ENCODE measurements at places on chromosomes 7 and 10. TPM values are rescaled to one million over a fixed set of nuclear protein-coding genes. Genes with fewer than 3 reads are reported as not detected.

PAX4 gene
- not detected for polyA plus RNA-seq

CPN1 gene
- polyA plus RNA-seq: not detected

GNGT1 gene
- not detected for polyA plus RNA-seq

VIPR2 gene
- polyA plus RNA-seq: 7.3 TPM

GRID1 gene
- polyA plus RNA-seq: 0.29 TPM

UTF1 gene
- not detected for polyA plus RNA-seq

FAM25C gene
- polyA plus RNA-seq: not detected

MCMBP gene
- 15.4 TPM for polyA plus RNA-seq

COPG2 gene
- polyA plus RNA-seq: 9.4 TPM

EMX2 gene
- polyA plus RNA-seq: 1.00 TPM

TBX20 gene
- polyA plus RNA-seq: 14.8 TPM

C7orf57 gene
- not detected for polyA plus RNA-seq

DNA sequence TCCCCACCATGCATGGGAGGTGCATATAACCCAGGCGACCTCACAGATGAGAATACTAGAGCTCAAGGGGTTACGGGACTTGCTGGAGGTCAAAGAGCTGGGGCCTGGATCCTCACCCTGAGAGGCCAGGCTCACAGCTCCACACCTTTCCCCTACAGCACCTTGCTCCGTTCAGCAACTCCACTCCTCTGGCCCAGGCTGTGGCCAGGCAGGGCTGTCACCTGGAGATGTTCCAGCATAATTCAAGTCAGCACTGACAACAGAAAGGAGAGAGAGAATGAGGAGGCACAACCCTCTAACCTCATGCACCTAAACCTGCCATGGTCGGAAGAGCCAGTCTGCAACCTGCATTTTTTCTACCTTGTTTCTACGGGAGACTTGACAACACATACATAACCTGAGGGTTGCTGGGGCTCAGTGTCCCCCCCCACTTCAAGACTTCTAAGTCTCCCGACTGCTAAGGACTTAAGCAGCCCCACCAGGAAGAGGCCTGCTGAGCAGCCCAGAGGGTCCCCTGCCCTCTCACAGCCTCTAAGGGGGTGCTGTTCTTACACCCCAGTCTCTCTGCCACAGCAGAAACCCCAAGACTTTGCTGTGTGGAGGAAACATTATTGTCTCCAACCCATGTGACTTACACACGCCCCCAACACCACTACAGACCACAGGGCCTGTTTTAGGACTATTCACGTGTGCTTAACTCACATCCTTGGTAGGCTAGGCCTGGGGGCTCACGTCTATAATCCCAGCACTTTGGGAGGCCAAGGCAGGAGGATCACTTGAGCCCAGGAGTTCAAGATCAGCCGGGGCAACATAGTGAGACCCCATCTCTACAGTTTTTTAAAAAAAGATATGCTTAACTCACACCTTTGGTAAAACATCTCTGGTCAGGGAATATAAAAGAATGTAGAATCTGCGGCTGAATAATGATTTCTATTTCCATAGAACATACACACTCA is 175.6 kb downstream of the FAM107B start:
- no peak for DNase-seq

GRCh38 chr7:128266883-128267594 is 26.0 kb downstream of the LEP start:
- peak; percentile 69 for DNase-seq

- DNase-seq: no peak
These were observed 216.0 kb upstream of the ZNF32 start for GRCh38 chr10:43864656-43865055.

GRCh38 chr7:50851451-50851850 is 68.8 kb upstream of the GRB10 start:
- DNase-seq: no peak

- no peak for DNase-seq
These were observed 11.9 kb upstream of the LRRC27 start for GRCh38 chr10:132319853-132320653.

DNA sequence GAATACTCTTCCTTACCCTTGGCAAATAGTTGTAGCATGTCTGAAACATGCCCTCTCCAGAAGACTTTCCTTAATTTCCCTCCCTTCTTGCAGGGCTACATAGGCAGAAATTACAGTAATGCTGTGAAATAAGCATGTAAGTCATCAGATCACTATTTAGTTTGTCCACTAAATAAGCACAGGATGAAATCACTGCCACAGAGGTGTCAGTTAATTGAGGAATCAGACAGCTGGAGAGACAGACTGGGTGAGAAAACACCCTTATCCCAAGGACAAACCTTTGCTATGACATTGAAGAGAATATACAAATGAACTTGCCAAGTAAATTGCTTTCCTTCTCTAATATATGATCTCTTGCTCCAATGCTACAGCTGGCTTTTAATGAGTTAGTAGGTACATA is 129.3 kb downstream of the CHRM2 start:
- DNase-seq: no peak

- DNase-seq: no peak
These were observed 2.6 kb downstream of the MEST start for GRCh38 chr7:130494431-130494858.

GRCh38 chr7:2104107-2104710 is 128.5 kb downstream of the MAD1L1 start:
- peak; percentile 94 for DNase-seq

DNA sequence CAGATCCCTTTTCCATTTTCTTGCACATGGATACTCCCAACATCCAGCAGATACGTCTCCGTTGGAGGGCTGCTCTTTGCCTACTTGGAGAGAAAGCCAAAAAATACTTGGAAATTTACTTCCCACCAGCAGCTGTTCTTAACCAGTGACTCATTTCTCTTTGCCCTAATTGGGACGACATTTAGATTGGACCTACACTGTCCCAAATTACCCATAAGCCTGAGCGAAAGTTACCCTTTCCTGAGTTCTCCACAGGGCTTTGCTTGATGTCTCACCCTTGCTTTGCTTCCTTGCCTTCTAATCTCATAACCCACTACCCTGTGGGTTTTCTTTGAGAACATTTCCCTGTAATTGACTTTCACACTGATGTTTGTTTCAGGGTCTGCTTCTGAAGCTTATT is 48.1 kb downstream of the SAMD8 start:
- no peak for DNase-seq

- DNase-seq: no peak
These were observed 176.0 kb upstream of the NAMPT start for GRCh38 chr7:106460792-106461254.

DNA sequence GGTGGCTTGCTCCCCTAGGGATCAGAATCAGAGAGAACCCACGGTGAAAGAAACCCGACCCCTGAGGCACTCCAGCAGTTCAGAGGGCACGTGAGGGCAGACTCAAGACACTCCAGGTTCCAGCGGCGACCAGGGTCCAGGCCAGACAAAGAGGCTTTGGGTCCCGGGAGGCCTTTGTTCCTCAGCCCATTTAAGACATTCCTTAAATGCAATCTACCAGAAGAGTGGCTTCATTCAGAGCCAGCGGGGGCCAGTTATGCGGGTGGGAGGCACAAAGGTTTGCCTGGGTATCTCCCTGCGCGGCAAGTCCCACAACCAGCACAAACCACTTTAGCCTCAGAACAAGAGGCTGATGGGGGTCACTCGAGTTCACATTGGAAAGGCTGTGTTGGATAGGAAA is 53.6 kb downstream of the AFAP1L2 start:
- peak; percentile 51 for DNase-seq

- no peak for DNase-seq
These were observed 75.7 kb upstream of the CCDC71L start for GRCh38 chr7:106736508-106737201.

DNA sequence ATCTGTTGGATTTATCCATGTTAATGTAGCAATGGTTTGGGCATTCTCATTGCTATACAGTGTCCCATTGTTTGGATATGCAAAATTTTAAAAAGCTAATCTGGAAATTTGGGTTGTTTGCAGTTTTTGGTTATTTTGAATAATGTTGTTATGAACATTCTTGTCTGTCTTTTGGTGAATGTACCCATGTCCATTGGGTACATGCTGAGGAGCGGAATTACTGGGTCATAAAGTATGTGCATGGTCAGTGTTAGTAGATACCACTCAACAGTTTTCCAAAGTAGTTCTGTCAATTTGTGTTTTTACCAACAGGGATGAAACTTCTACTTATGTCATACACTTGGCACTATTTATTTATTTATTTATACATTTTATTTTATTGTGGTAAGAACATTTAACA is 153.9 kb downstream of the LRMDA start:
- no peak for DNase-seq

DNA sequence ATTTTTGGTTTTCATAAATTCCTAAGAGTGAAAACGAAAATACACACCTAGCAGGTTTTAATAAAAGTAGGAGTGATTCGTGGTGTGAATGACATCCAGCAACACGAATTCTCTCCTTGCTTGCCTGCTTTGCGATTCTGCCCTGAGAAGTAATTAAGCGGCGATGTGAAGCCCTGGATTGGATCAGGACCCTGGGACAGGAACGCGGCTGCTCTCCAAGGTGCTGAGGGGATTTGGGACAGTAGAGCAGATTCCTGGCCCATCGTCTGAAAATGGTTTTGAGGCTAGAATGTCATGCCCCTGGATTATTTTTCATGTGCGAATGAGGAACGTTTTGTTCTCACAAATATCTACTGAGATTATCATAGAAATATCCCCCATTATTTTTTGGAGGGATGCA is 7.8 kb downstream of the NPS start:
- DNase-seq: no peak

DNA sequence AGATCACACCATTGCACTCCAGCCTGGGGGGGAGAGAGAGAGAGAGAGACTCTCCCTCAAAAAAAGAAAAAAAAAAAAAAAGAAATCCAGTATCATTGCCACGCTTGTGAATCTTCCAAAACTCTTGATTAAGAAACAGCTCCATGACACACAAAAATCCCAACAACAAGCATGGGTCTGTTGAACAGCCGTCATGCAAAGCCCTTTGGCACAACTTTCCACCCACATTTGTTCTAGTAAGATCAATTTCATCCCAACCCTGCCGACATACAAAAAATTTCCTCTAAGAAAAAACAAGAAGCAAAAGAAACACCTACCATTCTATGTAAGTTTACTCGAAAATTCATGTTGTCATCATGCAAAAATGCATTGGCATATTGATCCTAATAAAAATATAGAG is 62.8 kb downstream of the ARMH3 start:
- no peak for DNase-seq

- no peak for DNase-seq
These were observed 125.8 kb downstream of the DOCK4 start for GRCh38 chr7:112080441-112080840.

DNA sequence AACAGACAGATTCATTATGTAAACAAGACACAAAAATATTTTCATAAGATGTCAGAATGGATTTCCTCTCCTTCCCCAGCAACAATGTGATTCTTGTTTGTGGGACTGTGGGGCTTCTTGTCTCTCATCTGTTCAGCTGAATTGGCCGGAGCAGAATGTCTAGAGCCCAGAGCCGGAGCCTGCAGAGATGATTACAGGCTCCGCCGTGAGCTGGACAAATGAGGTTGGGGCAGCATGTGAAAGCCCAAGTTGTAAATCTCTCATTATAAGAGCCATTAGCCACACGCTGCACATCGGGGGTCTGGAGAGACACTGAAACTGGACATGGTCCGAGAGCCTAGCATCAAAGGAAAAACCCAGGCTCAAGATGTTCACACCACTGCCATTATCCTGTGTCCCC is 137.0 kb upstream of the ADAM12 start:
- DNase-seq: no peak

DNA sequence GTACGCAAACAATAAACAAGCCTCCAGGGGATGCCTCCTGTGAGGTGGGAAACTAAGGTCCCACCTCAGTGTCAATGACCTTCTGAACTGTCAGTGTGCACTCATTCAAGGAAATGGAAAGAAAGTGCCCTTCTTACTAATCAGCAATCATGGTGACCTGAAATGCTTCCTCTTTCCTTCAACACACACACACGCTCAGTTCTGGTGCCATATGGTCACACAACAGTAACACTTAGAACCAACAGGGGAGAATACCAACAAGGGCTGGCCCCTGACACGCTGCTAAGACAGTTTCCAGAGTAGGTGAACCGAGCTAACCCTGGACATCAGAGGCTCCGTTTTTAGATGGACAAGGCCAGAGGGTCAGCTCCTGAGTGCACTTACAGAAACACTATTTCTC is 42.1 kb upstream of the EFCAB10 start:
- DNase-seq: no peak

DNA sequence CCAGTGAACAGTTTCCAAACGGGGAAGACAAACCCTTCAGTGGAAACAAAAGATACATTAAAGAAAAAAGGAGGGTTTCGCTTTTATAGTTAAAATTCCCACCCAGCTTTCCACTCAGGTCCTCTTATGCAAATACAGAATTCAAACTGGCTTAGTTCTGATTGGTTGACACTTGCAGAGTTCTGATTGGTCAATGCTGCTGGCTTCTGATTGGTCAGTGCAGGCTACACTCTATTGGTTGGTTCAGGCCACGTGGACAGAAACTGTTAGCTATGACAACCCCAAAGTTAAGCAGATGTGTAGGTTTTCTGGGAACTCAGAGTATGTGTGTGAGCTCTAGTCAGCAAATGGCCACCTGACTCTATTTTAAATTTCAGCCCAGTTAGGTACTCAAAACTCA is 80.0 kb downstream of the FBXL13 start:
- DNase-seq: no peak

GRCh38 chr7:15848901-15849300 is 162.4 kb upstream of the MEOX2 start:
- no peak for DNase-seq

- DNase-seq: no peak
These were observed 13.1 kb downstream of the TECPR1 start for GRCh38 chr7:98238976-98239375.

DNA sequence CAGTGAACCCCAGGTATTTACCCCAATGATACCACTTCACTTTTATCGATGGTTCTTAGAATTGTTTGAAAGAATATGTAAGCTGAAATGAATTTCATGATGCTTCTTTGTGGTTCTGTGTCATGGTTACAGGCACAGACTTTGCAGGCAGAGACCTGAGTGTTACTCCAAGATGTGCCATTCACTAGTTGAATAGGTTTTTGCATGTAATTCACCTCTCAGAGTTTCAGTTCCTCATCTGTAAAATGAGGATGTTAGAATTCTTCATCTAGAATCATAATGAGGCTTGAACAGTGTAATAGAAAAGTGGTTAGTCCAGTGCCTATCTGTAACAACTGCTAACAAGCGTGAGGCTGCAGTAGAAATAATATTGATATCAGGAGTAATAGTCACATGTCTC is 54.6 kb downstream of the VSTM2A start:
- DNase-seq: no peak

- no peak for DNase-seq
These were observed 28.9 kb upstream of the SAMD9L start for GRCh38 chr7:93176992-93177580.

DNA sequence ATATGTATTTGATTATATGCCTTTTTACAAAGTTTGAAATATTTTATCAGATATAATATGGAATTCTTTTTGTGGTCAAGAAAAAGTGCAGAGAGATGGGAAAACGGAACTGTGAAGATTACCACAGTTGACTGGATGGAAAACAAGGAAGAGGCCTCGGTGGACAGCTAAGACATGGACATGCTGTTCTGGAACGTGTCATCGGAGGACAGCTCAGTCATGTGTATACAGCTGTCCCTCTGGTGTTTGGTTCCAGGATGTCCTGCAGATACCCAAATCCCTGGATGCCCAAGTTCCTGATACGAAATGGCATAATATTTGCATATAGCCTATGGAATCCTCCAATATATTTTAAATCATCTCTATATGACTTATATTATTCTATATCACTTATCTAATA is 49.4 kb downstream of the TRIL start:
- no peak for DNase-seq

Measured in right cardiac atrium (tissue), 5 donors.